Astrocyte (in vitro differentiated cells and primary cell): ENCODE measurements at places on chromosomes 5 and 9.

- no peak for DNase-seq
Observed at GRCh38 chr5:118692811-118693342, 295.5 kb downstream of the DTWD2 start.

DNA sequence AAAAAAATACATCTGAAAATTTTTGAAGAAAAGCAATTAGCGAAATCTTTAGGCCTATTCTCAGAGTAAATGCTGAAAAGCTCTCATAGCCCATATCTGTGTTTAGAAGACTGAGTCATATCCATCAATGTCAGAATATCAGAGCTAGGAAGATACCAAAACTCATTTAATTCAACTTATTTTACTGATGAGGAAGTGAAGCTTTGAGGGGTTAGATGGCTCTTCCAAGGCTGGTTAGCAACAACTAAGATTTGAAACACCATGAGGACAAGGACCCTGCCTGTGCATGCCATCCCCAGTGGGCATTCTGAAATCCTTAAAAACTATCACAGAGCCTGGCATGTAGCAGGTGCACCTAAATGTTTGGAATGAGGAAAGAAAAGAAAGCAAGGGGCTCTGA is 2.5 kb downstream of the FREM1 start:
- no peak for DNase-seq

GRCh38 chr9:132541870-132542830 is 40.3 kb upstream of the BARHL1 start:
- DNase-seq: no peak

DNA sequence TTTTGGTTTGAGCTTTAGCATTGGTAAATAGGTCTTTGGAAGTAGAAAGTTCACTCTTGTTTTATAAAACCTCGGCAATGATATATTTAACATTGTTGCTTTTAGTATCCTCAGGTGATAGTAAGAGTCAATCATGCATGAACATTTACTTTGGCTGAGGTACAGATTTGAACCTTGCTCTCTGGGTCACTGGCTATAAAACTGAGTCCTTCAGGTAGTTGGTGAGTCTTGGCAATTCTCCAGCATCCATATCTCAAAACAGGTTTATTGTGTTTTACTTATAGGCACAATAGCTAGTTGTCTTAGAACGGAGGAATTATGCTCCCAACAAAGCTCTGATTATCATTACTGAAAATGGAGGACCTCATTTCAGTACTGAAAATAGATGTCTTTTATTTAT is 75.1 kb downstream of the MAT2B start:
- DNase-seq: no peak

GRCh38 chr5:43425983-43426382 is 13.8 kb upstream of the CCL28 start:
- peak; percentile 98 for DNase-seq

- no peak for DNase-seq
Observed at GRCh38 chr5:125883223-125883622, 540.0 kb upstream of the GRAMD2B start.

DNA sequence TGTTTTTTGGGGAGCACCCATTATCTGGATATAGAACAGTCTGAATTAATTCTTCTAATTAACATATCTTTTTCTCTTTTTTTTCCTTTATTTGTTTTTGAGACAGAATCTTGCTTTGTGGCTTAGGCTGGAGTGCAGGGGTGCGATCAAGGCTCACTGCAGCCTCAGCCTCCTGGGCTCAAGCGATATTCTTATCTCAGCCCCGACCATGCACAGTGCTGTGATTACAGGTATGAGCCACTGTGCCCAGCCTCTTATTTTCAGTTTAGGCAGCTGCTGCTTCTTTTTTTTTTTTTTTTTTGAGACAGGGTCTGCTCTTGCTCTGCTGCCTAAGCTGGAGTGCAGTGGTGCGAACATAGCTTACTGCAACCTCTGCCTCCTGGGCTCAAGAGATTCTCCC is 20.2 kb downstream of the UBE2R2 start:
- no peak for DNase-seq

DNA sequence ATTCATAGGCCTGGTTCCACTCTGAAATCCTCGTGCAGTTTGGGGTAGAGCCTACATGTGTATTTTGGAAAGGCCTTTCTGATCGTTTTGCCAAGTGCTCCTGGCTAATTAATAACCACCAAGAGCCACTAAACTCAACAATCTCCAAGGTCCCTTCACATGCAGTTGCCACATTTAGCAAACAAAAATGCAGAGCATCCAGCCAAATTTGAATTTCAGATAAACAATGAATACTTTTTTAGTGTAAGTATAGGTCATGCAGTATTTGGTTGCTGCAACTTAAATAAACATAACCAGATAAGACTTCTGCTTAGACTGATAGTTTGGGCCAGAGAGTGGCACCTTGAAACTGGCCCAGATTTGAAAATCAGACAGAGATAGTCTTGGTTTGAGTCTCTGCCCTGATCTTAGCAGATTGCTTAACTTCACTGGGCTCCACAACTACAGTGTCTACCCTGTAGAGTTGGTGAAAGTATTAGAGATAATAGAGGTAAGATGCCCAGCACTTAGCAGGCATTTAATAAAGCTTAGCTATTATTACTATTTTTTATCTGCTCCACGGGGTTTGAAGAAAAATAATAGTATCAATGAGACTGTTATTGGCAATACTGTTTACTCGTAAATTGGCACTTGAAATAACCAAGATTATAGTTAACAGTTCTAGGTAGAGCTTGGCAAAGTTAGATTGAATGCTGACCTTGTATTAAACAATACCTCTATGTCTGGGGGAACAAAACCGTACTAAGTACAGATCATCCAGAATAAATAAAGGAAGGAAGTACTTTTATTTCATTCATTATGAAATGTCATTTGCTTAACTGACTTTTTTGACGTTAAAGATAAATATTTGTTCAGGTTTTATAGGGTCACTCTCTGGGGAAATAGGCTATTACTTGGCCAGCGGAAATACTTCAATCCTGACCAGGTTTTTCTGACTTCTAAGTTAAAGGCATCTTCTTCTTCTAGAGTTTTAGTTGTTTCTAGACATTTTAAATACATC is 274.8 kb downstream of the DOCK8 start:
- no peak for DNase-seq

DNA sequence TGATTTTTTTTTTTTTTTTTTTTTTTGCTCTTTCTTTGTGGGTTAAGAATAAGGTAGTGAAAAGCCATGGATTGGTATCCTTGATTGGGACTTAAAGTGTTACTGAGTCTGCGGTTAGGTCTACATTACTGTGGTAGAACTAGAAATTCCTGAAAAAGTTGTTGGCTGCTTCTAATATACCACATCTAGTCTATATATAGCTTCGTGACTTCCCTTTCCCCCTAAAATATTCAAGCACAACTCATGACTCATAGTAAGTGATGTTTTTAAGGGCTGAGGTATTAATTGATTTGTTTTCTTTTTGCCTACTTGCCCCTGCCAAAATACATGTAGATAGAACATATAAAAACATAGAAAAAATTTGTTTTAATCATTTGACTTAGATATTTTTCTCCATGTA is 247.6 kb downstream of the TMEM232 start:
- DNase-seq: peak; percentile 98
